ENCODE measurements at places on chromosomes 2 and 18.
A peak's percentile ranks its signal among the peaks of the same experiment; 100 is the strongest.

DNA sequence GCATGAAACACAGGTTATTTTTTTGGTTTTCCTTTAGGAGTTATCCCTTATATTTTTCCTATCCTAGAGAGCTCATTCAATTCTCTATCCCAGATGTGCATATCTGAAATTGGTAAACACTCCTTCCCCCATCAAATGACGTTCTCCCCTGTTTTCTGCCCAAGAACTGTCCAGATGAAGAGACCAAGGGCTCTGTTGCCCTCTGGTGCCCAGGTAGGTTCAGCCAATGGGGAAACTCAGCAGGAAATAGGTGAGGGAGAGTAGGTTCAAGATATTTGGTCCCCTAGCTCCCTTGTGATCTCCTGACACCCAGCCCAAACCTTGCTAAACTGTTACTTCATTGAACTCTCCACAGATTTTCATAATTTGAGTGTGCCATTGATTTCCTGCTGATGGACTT is 14.1 kb upstream of the INO80C start:
- DNase-seq: no peak

DNA sequence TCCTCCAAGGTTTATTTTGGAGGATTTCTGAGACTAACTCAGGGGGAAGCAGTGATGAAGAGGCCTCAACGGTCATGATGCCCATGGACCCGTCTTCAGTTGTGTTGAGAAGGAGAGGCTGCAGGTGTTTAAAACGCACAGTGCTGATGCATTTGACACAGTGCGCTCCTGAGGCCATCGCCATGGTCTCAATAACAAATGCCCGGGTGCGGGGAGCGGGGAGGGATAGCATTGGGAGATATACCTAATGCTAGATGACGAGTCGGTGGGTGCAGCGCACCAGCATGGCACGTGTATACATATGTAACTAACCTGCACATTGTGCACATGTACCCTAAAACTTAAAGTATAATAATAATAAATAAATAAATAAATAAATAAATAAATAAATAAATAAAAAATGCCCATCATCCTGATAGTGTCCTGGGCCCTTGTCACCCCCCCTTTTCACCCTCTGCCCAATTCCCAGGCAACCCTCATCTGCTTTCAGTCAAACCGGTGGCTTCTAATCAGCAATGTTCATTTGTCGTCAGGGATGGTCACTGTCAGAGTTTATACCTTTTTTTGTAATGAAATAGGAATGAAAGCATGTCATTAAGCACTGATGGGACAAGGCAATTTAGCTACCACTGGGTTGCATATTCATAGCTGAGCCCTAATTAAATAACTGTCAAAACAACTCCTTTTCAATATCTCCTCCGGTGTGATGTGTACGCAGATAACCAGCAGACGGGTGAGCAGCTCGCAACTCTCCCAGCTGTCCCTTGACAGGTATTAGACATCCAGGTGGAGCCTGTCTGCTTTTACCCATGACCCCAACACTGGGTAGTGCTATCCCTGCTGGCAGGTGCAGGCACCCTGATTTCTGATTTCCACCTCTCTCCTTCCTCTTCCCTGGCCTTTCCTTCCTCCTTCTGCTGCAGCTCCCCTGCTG is 95.9 kb downstream of the KCNF1 start:
- DNase-seq: no peak

- no peak for DNase-seq
Observed at GRCh38 chr2:217812170-217812569, 190.6 kb downstream of the TNS1 start.

GRCh38 chr2:46114996-46115395 is 182.2 kb upstream of the EPAS1 start:
- DNase-seq: no peak

DNA sequence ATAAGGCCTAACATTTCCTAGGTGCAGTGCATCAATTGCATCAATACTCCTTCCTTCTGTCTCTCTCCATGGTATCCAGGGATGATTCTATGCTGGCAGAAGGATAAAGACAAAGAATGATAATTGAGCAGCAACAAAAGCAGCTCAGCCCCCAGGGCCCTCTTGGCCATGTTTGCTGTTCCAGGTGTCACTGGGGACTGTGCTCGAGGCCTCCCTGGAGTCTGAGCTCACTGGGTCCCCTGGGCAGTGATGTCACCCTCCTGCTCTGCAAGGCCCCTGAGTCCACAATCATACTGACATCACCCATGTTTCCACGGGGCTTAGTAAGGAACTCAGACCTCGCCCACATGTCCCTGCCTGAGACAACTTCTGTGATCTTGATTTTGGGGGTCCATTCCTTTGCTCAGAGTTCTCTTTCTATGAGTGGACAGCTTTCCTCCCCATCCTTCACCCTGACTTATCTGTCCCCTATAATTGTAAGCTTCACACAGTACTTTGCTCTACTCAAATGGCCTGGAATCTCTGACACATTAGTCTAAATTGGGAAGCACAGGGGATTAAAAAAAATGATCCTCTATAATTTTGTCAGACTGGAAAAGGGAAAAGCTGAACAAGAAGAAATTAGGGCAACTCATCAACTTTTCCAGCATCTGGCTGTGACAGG is 15.8 kb upstream of the EXOC6B start:
- DNase-seq: no peak

DNA sequence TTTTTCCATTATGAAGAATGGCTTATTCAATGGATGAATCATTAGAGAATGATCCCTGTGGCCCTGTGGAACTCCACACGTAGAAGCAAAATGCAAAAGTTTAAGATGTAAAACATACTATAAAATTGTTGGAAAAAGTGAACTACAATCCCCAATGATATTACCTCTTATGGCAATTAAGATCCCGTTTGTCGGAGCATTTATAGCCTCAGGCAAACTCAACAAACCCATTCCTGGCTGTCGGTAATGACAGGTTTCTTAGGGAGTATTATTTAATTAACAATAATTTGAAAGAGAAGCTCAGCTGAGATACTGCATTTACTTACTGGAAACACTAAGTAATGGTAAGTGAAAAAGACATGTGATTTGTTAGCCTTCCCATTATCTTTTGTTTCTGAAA is 138.3 kb downstream of the CDH20 start:
- DNase-seq: peak; percentile 35

DNA sequence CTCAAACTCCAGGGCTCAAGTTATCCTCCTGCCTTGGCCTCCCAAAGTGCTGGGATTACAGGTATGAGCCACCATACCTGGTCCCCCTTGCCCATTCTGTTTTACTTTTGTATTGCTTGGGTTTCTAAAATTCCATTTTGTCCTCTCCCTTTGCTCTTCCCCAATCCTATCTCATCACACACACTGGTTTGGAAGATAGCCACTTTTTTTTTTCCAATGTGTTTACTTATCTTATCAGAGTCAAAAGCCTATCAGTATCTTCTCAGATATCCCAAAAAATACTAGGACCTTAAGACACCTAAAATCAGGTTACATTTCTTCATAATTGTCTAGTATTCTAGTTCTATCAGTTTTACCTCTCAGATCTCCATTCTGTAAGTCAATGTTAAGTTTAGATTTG is 56.1 kb downstream of the MSH2 start:
- DNase-seq: no peak

DNA sequence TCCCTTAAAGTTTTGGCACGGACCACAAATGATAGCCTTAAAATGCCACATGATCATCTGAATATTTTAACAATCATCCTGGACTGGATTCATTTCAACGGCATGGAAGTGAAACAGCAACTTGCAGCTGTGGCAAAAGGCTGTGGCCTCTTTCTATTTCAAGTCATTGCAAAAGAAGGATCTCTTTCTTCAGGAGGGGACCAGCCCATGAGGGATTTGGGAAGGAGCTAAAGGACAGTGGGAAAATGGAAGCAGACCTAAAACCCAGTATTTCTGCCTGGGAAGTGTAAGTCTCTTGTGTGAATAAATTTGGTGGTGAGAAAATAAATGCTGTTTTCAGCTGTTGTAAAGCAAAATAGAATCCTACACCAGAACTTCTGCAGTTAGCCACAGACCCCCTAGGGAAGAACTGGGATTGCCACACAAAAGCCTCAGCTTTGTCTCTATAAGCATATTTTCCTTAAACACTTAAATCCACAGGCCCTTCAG is 107.3 kb upstream of the ZFP36L2 start:
- DNase-seq: no peak

GRCh38 chr18:31278609-31279071 is 39.3 kb upstream of the DSG1 start:
- no peak for DNase-seq

- no peak for DNase-seq
Observed at GRCh38 chr2:217816396-217816869, 186.4 kb downstream of the TNS1 start.

GRCh38 chr2:70044290-70045040 is 42.8 kb upstream of the PCBP1 start:
- no peak for DNase-seq

GRCh38 chr2:195318440-195319111 is 338.4 kb upstream of the SLC39A10 start:
- DNase-seq: peak; percentile 47

DNA sequence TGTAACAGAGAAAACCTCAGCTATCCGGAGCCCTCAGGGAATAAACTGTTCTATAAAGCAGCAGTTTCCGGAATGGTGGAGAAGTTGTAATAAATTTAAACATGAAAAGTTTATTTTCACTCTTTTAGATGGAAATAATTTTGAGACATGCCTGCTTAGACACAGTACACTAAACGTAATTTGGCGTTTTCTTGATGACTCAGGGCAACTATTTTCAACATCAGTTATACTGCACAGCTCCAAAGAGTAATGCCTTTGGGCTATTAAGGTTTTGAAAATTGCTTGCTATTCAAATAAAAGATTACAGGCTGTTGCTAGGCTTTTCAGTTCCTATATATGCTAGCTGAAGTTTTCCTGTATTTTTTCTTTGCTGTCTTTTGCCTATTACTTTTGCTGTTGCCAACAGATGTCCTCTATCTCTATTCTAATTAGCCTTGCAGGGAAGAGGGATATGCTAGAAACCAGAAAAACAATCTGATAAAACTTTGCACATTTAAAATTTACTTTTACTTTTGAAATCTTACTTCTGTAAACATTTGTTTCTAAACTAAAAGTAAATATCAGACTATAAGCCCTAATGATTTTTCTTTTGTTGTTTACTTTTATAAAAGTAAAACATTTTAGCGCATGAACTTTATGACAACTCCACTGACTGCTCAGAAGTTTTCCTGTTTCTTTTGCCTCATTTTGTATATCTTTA is 113.4 kb upstream of the WDSUB1 start:
- peak; percentile 28 for DNase-seq

DNA sequence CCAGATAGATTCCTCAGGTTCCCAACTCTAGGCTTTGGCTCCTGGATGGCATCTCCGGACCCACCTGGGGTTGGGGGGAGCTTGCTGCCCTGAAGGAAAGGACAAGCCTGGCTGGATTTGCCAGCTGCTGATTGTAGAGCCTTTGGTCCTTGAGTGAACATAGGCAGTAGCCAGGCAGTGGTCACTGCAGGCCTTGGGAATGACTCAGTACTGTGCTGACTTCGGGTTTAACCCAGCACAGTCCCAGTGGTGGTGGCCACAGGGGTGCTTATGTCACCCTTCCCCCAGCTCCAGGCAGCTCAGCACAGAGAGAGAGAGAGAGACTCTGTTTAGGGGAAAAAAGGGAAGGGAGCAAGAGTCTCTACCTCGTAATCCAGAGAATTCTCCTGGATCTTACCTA is 27.7 kb upstream of the ACTR2 start:
- no peak for DNase-seq

- no peak for DNase-seq
Observed at GRCh38 chr2:235263205-235264120, 230.4 kb upstream of the AGAP1 start.

GRCh38 chr18:36465276-36465675 is 167.8 kb downstream of the FHOD3 start:
- DNase-seq: no peak

DNA sequence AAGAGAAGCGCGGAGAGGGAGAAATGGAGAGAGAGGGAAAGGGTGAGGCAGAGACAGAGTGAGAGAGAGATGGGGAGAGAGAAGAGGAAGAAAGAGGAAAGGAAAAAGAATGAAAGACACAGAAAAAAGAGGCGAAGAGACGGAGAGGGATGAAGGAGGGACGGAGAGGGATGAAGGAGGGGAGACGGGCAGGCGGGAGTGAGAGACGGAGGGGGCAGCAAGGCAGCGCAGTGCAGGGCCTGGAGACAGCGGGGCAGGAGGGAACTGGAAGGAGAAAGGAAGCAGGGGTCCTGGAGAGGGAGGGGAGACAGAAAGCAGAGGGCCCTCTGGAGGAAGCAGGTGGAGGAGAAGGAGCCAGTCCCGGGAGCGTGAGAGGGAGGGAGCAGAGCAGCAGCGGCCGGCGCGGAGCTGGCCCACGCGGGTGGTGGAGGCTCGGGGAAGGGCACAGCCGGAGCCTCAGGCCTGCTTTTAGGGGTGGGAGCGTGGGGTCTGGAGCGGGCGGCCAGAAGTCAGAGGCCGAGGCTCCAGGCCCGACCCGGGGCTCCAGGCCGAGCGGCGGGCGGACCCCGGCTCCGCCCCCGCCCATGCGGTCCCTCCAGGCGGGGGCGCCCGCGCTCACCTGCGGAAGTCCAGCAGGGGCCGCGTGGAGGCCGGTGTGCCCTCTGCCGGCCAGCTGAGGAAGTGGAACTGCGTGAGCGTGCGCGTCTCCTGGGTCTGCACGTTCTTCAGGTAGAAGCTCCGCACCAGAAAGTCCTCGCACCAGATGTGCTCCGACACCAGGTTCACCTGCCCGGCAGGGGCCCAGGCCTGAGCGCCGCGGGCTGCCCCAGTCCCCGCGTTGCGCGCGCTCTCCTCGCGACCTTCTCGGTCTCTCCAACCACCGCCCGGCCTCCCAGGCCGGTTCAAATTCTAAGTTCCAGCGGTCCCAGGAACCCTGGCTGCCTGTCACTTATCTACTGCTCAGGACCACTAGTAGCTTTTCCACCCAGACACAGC is 14.5 kb downstream of the PTPRN start:
- peak; percentile 78 for DNase-seq

DNA sequence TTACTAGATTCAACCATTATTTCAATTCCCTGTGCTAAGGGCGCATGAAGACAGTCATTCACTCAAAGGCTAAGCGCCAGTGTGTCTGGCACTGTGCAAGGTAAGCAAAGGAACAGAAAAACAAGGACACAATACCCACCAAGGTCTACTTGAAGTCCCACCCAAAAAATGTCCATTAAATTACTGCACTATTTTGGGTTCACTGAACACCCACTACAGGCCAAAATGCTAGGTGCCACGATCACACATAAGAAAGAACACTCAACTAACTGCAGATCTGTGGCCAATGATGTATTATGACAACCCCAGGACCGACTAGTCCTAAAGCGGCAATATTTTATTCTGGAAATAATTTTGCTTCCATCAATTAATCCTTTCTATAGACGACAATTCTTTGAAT is 1.8 kb downstream of the TMEM131 start:
- no peak for DNase-seq
